ENCODE measurements at places on chromosomes 7 and 10.

DNA sequence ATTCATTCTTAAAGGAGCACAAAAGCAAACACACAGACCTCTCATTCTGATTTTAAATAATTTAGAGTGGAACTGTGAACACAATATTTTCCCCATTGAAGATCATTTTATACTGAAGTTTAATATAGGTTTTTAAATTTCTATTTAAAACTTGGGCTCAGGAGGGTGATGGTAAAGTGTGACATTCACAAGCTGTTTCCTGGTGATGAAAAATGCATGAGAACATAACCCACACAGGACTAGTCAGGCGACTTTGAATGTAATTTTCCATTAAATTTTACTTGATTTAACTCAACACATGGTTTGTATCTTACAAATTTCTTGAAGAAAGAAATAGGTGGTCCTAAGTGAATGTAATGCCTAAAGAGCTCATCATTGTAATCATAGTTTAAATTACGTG is 143.6 kb downstream of the CDK14 start:
- DNase-seq: no peak

- DNase-seq: no peak
Observed at GRCh38 chr7:46396481-46396880, 475.4 kb upstream of the IGFBP3 start.

GRCh38 chr10:82934429-82934828 is 1059.4 kb downstream of the NRG3 start:
- peak; percentile 21 for DNase-seq

GRCh38 chr10:129780198-129780597 is 183.9 kb downstream of the EBF3 start:
- no peak for DNase-seq

DNA sequence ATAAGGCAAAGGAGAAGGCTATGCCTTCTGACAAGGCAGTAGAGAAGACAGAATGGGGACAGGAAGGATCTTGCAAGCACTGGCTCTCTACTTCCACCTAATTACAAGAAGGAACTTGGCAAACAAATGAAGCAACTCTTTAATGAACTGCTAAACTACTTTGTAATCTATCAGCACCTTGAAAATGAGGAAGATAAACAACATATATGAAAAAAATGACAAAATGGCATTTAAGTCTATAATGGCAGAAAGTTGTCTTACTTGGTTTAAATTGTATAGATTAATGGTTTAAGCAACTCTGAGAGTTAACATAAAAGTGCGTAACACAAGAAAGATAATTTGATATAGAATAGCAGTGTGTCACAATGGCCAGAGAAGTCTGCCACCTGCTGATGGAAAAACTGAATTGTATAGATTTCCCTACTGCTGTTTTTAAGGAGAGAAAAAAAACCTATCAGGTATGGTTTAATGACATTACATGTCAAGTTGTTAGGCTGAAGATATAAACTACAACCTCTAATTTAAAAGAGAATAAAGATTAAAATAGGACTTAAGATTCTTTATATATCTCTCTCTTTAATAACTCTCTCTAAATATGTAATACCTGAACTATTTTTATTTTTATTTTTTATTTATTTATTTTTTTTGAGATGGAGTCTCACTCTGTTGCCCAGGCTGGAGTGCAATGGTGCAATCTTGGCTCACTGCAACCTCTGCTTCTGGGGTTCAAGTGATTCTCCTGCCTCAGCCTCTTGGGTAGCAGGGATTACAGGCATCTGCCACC is 11.8 kb downstream of the NT5C3A start:
- DNase-seq: peak; percentile 72

All from ACHN (cell line).